Activated CD4-positive, alpha-beta memory T cell treated with anti-CD3 and anti-CD28 coated beads for 36 hours (primary cell): ENCODE measurements at places on chromosomes 13 and 19.

- no peak for DNase-seq
These were observed 71.8 kb upstream of the PABPC3 start for GRCh38 chr13:25024175-25024574.

- DNase-seq, result no peak
These were observed 15.5 kb downstream of the ZNF610 start for GRCh38 chr19:52351512-52351911.

DNA sequence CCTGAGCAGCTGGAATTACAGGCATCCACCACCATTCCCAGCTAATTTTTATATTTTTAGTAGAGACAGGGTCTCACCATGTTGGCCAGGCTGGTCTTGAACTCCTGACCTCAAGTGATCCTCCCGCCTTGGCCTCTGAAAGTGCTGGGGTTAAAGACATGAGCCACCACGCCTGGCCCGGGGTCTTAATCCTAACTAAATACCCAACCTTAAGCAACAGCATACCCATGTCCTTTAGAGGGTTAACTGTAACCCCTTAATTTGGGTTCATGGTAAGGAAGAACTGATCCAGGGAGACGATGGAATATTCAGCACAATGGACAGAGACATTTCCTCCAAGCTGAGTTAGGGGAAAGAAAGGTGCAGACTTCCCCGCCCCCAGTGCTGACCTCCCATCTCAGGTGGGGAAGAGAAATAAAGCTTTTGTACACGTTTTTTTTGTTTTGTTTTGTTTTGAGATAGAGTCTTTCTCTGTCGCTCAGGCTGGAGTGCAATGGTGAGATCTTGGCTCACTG, 8.7 kb upstream of the GALP start:
- no peak for DNase-seq

DNA sequence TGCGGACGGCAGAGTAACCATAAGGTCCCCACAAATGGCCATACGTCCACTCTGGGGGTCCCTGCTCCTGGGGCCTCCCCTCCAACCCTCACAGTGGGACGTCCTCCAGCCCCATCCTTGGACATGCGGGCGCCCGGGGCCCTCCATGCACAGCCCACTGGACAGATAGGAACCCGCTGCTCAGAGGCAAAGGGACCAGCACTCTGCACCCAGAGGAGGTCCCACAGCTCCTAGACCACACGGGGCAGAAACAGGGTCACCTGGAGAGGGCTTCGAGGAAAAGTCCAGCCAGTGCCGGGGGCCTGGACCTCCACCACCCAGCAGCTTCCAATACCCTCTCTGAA, 11.1 kb downstream of the REXO1 start:
- no peak for DNase-seq
